ENCODE measurements at places on chromosomes 12 and 14. TPM values are rescaled to one million over a fixed set of nuclear protein-coding genes. Genes with fewer than 3 reads are reported as not detected.

The CD163 gene
- 1,601 TPM for polyA plus RNA-seq

The KRT75 gene
- 0.01 TPM for polyA plus RNA-seq

The MANSC1 gene
- 17.8 TPM for polyA plus RNA-seq

DNA sequence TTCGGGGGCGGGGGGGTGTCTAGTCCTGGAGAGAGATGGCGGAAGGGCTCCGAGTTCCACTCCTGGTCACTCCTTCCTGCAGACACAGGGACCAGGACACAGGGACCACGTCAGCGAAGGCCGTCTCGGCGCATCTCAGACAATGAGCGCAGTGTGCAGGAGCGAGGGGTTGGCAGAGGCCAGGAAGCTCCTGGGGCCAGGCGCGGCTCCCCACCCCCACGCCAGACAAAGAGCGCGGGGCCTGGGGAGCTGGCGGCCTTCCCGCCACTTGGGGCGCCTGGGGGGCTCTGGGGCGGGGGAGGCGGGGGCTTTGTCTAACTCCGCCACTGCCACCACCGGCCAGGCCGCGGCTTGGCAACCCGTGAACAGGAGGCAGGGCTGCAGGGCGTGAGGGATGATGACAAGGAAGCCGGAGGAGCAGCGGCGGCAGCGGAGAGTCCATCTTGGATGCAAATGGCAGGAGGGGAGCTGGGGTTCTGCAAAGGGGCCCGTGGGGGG lies 2.2 kb downstream of the CDK2AP1 start:
- peak; percentile 92 for DNase-seq

DNA sequence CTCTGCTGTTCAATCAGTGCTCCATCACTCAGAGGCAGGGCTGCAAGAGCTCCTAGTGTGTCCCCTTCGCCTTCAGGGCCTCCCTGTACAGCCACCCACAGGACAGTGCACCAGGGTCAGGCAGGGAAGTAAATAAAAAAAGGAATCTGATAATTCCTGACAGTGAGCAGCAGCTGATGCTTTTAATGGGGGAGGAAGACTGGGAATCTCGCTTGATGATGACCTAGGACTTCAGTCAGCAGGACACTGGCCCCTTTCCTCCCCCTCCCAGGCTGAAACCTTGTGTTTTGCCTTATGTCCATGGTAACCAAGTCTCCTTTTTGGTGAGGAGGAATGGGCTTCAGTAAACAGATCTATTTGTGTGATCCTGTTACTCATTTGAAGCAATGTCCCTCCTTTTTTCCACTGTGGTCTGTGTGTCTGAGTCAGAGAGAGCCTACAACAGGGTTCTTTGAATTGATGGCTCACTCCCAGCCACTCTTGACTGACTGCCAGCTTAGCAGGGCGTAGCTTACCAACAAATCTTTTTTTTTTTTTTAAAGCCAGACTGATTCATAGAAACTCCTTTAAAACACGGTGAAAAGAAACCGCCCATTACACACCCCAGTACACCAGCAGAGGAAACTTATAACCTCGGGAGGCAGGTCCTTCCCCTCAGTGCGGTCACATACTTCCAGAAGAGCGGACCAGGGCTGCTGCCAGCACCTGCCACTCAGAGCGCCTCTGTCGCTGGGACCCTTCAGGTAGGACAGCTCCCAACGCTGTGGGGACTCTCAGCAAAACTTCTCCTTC lies at the start of gene EMP1:
EMP1 (plus strand) TSS at position 597 of the 792 bp plus-strand sequence. CDS start 14,785 bp downstream, outside the sequence.
- DNase-seq: peak; percentile 92

GRCh38 chr12:66664076-66664475 lies 14.8 kb downstream of the GRIP1 start:
- DNase-seq: no peak

Measured in lung (tissue), 17 donors.